Stimulated activated CD4-positive, alpha-beta T cell treated with anti-CD3 and anti-CD28 coated beads, Interleukin-1b, Interleukin-23, amount 100 ng/mL, for 1 hour (primary cell): ENCODE measurements at places on chromosomes 3 and 15.

DNA sequence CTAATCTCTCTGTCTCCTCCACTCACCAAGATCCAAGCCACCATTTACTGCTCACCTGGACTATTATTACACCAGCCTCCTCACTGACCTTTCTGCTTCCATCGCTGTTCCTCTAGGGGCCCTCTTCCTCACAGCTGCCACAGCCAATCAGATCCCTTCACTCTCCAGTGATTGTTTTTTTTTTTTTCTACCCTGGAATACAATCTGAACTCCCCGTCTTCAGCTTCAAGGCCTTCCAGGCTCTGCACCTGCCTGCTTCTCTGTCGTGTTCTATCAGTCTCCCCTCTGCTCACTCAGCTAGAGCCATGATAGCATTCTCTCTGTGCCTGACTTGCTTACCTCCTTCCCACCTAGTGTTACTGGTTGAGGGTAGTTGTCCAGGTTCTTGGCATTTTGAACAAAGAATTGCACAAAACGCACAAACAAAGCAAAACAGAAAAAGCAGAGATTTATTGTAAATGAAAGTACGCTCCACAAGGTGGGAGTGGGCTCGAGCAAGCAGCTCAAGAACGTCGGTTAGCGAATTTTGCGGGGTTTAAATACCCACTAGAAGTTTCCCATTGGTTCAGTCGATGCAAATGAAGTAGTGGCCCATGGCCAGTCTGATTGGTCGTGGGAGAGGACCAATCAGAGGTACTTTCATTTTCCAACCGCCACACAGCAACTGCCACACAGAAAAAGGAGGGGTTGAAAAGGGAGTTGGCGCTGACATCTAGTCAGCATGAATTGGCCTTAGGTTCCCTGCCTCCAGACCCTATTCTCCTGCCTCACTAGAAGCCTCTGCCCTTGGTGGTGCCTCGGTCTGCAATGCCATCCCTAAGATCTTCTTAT, 188.9 kb downstream of the TLE3 start:
- no peak for DNase-seq

DNA sequence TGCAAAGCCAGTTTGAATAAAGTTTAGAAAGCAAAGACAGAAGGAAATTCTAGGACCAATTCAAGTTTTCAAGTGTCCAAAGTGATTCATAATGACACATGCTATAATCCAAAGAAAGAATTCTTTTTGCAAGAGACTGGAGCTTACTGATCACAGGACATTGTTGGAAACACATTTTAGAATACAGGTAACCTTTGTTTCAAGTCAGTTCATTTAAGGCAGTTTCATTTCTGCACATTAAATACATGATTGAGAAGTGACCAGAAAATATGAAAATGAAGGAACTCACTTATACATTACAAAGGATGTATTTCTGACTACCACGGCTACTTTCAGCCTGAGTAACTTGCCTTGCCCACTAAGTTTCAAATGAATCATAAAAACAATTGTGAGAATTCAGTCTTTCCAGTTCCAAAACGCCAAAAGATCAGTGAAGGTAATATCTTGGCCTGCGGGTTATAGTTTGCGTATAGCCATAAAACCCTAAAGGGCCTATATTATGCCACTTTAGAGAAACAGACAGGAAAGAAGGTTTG, 48.7 kb downstream of the PRICKLE2 start:
- no peak for DNase-seq

- DNase-seq, result no peak
These were observed 92.5 kb downstream of the MITF start for GRCh38 chr3:69831737-69832136.

DNA sequence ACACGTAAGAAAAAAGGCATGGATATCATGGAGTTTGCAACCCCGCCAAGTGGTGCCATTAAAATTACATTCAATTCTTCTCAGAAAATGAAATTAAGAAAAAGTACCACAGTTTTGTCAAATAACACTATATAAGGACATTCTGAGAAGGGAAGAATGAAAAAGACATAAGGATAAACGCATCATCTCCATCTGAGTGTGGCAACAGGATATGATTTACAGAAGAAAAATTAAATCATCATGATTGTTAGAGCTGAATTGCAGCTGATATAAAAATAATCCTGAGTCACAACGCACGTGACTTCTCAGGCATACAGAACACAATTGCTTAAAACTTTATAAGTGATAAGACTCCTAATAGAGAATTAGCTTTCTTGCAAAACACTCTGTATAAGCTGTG, 133.8 kb downstream of the GREM1 start:
- DNase-seq, result no peak

DNA sequence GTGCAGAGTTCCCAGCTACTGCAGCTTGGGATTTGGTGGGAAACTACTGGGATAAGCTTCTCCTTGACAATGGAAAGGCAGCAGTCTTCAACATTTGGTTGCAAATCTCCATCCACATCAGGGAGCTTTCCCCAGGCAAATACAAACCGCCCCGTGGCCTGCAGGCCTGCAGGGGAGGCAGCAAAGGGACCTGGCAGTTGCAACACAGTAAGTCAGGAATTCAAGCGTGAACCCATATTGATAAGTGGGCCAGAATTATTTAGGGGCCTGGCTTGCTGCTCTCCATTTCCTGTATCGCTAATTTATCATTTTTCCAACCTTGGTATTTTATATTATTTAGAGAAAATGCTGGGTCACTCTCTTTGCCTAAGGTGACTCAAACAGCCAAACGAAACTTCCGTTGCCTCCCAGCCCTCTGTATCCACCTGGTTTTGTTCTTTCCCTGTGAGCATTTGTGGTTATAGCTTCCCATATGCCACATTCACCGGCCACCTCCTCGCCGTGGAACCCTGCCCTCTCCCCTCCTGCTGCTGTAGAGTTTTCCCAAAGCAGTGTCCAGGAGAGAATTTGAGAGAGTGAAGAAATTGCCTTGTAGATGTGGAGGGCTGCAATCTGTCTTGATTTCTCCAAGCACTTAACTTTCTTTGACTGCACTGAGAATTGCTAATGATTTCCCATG, 34.8 kb downstream of the B3GALNT1 start:
- no peak for DNase-seq

- no peak for DNase-seq
These were observed 4.8 kb downstream of the CLN6 start for GRCh38 chr15:68224546-68225250.

GRCh38 chr3:25856902-25857518, 67.1 kb downstream of the OXSM start:
- DNase-seq, result no peak

- no peak for DNase-seq
These were observed 167.7 kb upstream of the NECTIN3 start for GRCh38 chr3:110903771-110904519.

- DNase-seq, result no peak
These were observed 33.4 kb downstream of the POC1A start for GRCh38 chr3:52120556-52121463.

DNA sequence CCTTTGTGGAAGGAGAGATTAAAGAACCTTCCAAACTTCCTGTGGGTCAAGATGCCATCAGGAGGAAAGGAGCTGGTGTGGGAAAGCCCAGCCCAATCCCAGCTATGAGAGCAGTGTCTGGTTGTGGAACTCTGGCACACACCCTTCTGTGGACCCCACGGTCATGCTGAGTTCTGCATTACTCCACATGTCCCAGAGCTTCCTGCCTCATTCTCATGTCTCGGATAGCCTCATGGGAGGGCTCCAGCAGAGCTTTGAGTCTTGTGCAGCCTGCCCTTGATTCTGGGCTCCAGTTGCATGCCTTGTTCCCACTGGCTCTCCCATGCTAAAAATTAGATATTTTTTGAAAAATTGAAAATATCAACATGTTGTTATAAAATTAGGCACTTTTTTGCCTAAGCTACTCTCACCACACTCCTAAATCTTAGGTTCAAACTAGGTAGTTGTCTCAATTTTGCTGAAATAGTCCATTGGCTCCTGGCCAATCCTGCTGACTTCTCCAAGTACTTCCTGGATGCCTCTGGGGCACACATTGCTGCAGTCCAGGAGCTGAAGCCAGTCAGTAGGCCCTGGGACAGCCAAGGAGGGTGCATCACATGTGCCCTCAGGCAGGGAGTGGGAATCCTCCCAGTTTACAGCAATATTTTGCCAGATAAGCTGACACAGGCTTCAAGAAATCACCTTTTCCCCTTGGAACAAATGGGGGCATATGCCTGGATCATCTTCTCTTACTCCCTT, 144.3 kb downstream of the EEFSEC start:
- no peak for DNase-seq
